ENCODE measurements at places on chromosomes 16 and 17.
A peak's percentile ranks its signal among the peaks of the same experiment; 100 is the strongest.

DNA sequence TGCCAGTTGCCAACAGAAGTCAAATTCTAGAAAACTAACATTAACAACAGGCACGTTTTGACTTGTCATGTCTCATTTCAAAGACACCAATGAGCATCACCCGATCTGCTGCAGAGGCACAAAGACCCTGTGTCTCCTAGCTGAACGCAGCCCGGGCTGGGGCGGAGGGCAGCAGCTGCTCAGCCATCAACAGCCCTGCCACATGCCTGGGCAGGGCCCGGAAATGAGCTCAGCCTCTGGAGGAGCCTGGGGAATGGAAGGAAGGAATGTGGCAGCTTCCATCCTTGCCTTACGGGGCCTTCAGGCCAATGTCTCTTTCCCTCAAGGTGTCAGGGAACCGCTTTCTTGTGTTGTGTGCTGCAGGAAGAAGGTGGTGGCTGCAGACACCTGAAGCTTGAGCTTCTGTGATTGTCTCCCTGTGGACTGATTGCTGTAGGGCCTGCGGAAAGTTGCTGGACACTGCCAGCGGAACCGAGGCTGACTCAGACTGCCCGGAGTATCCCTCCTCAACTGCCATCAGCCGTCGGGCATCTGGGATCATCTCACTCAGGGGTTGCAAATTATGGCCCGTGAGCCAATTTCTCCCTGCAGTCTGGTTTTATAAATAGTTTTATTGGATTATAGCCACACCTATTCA, 7.3 kb downstream of the CDH13 start:
- no peak for DNase-seq

DNA sequence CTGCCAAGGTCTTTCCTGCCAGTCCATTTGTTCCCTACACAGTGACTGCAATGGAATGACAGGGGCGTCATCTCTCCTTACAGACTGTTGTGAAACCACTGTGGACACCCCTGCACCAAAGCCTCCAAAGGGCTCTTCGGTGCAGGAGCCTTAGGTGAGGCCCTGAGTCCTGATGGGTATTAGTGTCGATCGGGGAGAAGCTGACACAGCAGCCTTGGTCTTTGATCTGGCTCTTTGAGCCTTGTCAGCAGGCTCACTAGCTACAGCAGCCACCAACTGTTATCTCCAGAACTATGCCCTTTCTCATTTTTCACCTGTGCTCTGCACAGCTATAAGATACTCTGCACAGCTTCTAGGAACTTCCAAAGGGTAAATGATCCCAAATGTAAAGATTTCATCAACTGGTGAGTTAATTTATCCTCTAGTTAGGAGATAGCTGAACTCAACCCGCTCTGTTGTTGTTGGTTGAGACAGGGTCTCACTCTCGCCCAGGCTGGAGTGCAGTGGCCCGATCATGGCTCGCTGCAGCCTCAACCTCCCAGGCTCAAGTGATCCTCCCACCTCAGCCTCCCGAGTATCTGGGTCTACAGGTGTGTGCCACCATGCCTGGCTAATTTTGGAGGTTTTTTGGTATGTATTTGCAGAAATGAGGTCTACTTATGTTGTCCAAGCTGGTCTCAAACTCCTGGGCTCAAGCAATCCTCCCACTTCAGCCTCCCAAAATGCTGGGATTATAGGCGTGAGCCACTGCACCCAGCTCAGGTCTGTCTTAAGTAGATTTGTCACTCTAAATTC, 19.7 kb downstream of the G6PC1 start:
- no peak for DNase-seq

DNA sequence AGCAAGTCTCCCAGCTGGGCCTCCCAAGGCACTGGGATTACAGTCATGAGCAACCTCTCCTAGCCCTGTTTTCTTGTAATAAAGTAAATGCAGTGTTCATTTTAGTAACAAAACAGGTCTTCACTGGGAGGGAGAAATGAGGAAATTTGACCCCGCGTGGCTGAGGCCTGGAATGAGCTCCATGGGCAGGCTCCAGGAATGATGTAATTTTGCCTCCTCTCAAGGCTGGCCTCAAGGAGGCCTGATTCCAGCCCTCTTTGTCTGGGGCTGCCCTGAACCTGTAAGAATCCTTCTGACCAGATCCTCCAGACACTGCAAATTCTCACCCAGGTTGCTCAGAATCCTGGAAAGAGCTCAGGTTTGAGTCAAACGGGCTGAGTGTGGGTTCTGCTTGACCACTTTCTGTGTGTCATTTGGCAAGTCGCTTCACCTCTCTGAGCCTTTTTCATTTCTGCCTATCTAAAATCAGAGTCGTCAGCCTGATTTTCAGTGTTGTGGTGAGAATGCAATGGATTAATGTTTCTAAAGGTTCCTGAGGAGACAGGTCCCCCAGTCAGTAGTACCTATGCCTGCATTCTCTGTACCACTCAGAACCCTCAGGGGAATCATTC, 57.1 kb downstream of the RAB11FIP4 start:
- no peak for DNase-seq

DNA sequence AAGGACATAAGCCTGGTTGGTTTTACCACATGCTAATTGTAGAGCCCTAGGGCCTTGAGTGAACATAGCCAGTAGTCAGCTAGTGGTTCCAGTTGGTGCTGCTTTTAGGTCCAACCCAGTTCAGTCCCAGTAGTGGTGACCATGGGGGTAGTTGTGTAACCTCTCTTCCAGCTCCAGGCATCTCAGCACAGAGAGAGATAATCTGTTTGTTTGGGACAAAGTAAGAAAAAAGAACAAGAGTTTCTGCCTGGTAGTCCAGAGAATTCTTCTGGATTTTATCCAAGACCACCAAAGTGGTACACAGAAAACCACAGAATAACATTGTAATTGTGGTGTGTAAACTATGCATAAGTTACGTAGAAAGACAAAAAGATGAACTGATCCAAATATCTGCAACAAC, 5.2 kb upstream of the CCL13 start:
- no peak for DNase-seq

- DNase-seq, result no peak
Observed at GRCh38 chr17:36185416-36185815, 9.0 kb upstream of the TBC1D3B start.

GRCh38 chr16:5885521-5885920, 787.9 kb upstream of the EEF2KMT start:
- DNase-seq, result no peak

- no peak for DNase-seq
Observed at GRCh38 chr17:60528828-60529227, 2.8 kb upstream of the APPBP2 start.

DNA sequence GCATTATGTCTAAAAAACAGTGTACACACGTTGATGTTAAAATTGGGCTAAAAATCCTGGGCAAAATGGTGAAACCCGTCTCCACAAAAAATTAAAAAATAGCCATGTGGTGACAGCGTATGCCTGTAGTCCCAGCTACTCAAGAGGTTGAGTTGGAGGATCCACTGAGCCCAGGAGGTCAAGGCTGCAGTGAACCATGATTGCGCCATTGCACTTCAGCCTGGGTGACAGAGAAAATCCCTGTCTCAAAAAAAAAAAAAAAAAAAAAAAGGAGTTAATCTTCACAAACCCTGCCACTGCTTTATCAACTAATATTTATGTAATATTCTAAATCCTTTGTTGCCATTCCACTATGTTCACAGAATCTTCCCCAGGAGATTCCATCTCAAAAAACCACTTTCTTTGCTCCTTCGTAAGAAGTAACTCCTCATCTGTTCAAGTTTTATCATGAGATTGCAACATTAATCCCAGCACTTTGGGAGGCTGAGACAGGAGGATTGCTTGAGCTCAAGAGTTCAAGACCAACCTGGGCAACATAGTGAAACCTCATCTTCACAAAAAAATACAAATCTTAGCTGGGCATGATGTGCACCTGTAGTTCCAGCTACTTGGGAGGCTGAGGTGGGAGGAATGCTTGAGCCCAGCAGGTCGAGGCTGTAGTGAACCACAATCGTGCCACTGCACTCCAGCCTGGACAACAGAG, 1.9 kb upstream of the C16orf87 start:
- DNase-seq, result no peak

GRCh38 chr16:2859686-2860265, 1.8 kb upstream of the PRSS22 start:
- DNase-seq, result no peak

GRCh38 chr16:88875703-88876234, 9.3 kb upstream of the PABPN1L start:
- DNase-seq, result no peak

- no peak for DNase-seq
Observed at GRCh38 chr16:57935904-57936303, 35.0 kb downstream of the CNGB1 start.

- DNase-seq, result no peak
Observed at GRCh38 chr16:1290063-1290501, 19.4 kb upstream of the UBE2I start.

GRCh38 chr17:60423865-60424264, 1.6 kb downstream of the CHCT1 start:
- no peak for DNase-seq

DNA sequence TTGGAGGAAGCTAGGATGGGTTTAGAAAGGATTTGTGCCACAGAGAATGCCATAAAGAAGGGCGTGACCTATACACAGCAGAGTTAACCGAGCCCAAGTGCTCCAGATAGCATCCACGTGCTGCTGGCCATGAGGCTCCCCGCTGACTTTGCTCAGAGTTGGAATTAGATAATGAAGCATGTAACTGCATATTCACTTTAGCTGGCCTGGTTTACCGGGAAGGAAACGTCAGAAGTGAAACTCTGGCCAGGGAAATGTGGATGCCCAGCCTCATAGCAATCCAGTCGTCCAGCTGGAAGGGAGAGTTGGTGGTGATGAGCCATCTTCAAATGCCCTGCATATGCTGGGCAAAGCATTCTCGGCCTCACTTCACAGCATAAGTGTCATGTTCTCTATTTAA, 6.1 kb downstream of the KRT35 start:
- DNase-seq, result no peak

GRCh38 chr17:59018019-59018418, 88.7 kb downstream of the TRIM37 start:
- DNase-seq, result no peak

DNA sequence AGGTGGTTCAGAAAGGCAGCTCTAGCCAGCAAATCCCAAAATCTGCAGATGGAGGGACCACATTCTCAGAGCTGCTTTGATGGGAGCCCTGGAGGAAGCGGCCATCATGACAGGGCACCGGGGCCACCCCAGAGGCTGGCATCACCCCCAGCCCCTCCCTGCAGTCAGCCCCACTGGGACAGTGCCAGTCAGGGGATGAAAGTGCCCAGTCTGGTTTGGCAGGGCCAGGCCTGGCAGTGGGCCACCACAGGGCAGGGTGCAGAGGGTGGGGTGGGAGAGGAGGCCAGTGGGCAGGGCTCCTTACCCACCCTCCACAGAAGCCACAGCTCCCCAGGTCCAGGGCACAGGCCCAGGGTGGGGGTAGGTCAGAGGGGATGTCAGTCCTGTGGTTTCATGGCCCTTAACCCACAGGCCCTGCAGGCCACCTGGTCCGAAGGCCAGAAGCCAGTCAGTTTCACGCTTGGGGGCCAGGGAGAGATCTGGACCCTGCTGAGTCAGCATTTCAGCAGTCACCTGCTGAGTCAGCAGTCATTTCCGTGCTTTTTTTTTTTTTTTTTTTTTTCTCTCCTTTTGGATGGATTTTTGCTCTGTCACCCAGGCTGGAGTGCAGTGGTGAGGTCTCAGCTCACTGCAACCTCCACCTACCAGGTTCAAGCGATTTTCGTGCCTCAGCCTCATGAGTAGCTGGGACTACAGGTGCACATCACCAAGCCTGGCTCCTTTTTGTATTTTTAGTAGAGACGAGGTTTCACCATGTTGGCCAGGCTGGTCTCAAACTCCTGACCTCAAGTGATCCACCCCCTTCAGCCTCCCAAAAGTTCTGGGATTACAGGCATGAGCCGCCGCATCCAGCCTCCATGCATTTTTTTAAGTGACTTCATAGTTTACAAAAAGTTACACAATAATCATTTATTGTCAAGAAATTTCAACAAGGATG, 10.4 kb downstream of the SLC25A10 start:
- DNase-seq, result no peak

GRCh38 chr16:72530434-72530833, 358.5 kb upstream of the PMFBP1 start:
- no peak for DNase-seq

- DNase-seq, result no peak
Observed at GRCh38 chr17:14298947-14299279, 2.0 kb upstream of the HS3ST3B1 start.

- DNase-seq, result no peak
Observed at GRCh38 chr17:53837131-53837530, 14.4 kb downstream of the KIF2B start.

DNA sequence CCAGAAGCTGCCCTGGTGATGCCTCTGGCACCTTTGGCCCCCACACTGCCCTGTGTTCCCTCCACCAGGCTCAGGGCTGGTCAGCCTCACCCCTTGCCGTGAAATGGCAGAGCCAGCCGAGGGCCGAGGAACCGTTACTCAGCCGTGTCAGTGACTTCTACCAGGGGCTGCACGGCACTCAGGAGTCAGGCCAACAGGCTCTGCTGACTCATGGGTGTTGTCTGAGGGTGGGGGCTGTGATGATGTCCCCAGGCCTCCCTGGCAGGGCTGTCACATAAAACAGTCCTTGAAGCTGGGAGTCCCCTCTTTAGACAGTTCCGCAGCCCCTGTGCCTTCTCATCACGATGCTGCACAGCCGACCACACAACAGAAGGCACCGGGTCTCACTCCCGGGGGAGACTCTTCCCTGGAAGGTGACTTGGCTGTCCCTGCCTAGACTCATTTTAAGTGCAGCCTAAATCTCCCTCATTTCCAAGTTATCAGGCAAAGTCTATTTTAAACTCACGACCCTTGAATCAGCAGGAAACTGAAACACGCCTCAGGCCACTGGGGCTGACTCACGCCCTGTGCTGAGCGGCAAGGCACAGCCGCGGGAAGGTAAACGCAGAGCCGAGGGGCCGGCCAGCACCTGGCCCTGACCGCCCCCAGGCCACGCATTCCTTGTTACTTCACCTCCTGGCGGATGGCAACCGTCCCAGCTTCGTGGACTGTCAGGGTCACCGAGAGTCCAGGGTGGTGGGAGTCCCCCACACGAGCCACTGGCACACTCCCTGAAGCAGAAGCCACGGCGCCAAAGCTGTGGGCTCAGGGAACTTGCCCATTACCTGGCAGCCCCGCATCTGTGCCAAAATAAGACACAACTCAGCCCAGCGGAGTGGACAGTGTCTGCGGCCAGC, 102.6 kb downstream of the ZNF778 start:
- no peak for DNase-seq

DNA sequence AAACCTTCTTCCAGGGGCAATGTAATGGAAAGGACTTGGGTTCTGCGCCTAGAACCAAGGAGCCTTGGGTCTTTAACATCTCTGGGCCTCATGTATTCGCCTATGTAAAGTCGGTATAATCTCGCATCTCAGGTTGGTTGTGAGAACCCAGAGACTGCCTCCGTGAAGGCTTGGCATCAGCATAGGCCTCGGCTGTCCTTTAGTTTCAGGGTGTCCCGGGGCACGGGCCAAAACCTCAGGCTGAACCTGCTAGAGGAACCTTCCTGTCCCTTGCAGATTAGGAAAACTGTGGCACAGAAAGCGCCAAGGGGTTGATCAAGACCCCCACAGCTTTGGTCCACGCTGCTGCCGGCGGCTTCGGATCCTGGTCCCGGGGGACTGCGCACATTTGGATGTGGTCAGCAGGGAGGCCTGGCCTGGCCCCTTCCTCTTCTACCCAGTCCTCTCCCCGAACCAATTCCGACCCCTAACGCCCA, 772 bp upstream of the PHAF1 start:
- DNase-seq, result no peak

GRCh38 chr17:10772425-10773380, 31.2 kb downstream of the TMEM238L start:
- peak; percentile 66 for DNase-seq

Measured in neuronal stem cell (in vitro differentiated cells).